ENCODE measurements at places on chromosomes 4 and X.
A peak's percentile ranks its signal among the peaks of the same experiment; 100 is the strongest.

- DNase-seq: no peak
Observed at GRCh38 chr4:31667686-31668085, 947.5 kb downstream of the PCDH7 start.

GRCh38 chr4:147639388-147639787 lies 22.2 kb downstream of the TMEM184C start:
- no peak for DNase-seq

- no peak for DNase-seq
Observed at GRCh38 chr4:6710996-6711395, 1.3 kb upstream of the MRFAP1L1 start.

DNA sequence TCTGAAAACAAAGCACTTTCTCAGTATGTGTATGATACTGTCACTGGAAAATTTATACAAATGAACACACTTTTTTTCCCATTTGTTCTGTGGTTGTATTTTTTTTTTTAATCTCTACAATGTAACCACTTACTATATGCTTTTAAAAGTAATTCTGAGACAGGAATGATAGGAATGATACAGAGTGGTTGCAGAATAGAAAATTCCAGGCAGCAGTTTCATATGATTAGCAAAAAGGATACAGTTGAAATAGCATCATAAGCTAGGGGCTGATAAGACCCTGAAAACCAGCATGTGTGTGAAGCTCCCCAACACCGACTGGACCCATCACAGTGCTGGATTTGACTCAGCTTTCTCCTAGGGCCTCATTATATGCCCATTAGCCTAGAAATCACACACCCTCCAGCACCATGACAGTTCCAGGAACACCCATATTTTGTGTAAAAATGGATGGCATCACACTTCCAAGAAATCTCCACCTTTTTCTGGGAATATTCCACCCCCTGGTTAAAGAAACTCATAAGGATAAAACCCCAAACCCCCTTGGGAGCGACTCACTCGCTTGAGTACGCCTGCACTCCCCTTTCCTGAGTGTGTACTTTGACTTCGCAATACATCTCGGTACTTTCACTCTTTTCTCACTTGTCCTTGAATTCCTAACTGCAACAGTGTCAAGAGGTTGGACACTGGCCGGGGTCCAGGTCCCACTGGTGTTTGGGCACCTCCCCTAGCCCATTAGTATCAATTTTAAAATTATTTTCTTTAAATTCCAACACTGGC lies 77.4 kb upstream of the AGA start:
- peak; percentile 55 for DNase-seq

DNA sequence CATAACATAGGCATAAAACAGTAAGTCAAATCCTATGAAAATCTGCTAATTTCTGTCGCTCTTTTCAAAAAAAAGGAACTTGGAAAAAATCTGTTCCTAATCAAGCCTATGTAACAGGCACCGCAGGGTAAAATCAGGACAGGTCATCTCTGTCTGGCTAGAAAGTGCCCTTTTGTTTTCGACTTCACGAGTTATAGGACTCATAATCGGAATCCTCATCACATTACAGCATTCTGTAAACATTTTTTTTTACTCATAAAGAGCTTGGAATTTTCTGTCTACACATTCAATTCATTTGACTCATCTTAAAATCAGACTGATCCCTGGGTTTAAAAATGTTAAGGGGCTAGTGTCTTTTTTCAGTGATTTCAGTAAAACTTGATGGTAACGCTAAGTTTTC lies 181.7 kb upstream of the TBC1D9 start:
- peak; percentile 62 for DNase-seq

- DNase-seq: no peak
Observed at GRCh38 chr4:36348403-36348938, 67.1 kb downstream of the DTHD1 start.

DNA sequence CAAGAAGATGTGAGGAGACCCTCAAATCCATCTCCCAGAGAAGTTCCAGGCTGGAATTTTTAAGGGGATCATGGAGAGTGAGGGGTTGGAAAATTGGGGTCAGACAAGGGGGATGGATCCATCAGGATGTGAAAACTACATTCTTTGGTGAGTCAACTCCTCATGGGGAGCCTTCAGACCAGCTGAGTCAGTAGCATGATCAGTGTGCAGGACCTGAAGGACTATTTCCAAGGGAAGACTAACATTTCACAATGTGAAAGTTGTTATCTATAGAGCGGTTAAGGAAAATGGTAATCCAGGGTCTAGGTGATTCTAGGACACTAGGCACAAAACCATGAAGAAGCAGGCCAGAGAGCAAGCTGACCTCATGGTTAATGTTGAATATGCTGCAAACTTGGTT lies 38.6 kb upstream of the CEP135 start:
- DNase-seq: no peak

GRCh38 chr4:155353923-155354540 lies 22.7 kb downstream of the MAP9 start:
- DNase-seq: no peak

DNA sequence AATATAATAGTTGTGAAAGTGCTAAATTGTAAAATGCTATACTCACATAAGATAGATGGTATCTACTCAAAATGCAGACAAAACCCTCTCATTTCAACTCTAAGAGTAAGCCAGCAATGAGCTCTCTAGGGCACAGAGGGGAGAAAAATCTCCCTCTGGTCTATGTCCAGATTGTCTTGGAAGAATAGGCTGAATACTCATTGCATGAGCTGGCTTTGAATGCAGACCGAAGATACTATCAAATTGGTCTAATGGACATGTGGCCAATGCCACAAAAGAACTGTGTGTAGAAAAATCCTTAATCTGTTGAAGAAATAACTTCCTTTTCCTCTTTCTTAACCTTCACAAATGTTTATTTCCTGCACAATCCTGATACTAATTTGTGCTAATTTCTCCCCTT lies 3.5 kb downstream of the ZXDA start:
- no peak for DNase-seq

DNA sequence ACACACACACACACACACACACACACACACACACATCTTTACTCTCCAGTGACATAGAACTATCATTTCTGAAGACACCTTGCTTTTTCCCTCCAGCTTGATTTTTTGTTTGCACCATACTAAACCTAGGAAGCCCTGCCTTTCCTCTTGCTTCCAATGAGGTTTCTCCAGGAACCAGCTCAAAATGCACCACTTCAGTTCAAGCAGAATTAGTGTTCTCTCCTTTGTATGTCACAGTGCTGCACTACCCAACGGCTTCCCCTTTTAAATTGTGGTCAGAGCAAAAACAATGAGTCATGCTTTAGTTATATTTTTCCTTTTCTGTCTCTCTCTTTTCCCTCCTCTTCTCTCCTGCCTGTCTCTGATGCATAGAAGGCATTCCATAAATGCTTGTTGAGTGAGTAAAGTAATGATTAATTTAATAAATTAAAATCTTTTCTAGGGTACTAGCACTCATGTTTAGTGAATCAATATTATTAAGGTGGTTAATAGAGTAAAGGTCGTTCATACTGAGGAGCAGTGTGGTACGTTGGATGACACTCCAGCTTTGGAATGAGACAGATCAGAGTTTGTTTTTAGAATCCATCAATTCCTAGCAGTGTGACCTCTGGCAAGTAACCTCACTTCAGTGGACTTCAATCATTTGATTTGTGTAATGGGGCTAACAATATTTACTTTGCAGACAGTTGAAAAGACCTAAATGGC lies 5.9 kb downstream of the RTL3 start:
- peak; percentile 64 for DNase-seq

DNA sequence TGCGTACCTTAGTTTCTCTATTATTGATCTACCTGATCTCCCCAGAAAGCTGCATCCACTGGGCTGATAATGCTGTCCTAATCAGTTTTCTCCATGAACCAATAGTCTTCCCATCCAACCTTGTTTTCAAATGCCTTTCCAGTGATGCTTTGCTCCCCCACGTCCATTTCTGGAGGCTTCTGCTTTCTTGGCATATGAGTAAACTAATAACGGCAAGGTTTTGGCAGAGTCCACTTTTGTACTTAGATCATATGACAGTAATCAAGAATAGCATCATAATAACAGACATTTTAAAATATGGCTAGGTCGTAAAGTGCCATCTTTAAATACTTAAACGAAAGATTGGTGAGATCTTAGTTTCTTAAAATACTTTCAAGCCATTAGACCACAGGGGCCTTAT lies 38.4 kb upstream of the FAM9B start:
- no peak for DNase-seq

DNA sequence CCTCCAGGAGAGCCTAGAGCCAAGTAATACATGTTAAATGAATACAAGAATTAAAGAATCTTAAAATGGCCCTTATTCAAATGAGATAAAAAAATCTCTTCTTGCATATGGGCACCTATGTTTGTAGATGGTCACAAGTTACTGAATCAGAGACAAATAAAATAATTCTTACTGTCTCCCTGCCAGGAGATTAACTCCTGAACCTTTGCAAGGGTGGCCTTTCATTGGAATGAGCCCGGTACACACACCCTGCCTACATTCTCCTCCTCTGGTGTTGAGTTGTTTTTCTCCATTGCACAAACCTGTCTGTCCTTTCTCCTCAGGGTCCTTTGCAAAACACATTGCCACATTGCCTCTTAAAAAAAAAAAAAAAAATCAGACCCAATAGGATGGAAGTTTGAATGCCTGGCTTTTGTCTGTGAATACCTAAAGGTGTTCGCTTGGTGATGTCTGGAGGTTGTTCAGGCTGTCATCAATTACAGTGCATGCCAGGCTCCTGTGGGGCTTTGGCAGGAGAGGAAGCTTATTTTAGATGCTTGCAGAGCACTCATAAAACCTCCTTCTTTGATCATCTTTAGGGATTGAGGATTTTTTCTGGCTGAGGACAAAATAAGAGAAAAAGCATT lies 8.3 kb upstream of the TMEM154 start:
- DNase-seq: no peak

GRCh38 chrX:153471663-153472280 lies 1.4 kb upstream of the HAUS7 start:
- DNase-seq: no peak

DNA sequence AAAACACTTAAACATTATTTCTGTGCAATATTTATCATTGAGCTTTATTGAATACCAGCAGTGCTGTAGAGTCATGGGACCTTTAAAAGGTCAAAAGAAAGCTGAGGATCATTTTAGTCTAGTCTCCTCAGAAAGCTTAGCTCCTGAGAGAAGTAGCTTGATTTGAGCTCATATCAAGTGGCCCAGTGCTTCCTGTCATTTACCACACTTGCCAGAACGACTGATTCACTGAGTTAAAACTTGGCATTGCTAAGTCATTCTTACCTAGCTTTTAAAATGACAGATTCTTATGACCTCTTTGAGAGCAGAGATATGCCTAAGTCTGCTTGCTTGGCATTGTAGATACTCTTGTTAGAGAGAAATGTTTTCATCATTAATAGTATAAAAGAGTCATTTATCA lies 15.2 kb downstream of the SEPTIN11 start:
- no peak for DNase-seq

- no peak for DNase-seq
Observed at GRCh38 chr4:147117431-147117830, 171.8 kb upstream of the TTC29 start.

DNA sequence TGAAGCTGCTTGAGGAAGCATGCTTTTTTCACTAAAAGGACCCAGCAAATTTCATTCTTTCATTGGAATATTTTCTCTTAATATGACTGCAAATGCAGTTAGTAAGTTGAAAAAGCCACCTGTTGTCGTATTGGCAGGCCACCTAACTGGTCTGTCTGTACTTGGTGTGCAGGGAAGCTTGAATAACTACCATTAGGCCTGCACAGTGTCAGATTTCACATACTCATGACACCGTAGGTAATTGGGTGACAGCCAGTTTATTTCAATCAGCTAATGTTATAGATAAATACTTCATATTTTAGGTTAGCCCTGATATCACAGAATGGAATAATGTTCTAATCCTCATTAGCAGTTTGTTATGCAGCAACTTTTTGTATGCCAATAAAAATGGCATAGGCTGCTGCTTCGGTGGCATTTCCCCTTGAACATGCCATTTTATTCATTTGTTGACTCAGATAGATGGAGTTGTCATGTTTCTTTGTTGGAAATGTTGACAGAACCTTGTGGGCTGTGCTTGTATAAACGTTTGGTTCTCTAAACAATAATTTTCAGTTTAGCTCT lies 173.7 kb downstream of the RPA4 start:
- DNase-seq: no peak

DNA sequence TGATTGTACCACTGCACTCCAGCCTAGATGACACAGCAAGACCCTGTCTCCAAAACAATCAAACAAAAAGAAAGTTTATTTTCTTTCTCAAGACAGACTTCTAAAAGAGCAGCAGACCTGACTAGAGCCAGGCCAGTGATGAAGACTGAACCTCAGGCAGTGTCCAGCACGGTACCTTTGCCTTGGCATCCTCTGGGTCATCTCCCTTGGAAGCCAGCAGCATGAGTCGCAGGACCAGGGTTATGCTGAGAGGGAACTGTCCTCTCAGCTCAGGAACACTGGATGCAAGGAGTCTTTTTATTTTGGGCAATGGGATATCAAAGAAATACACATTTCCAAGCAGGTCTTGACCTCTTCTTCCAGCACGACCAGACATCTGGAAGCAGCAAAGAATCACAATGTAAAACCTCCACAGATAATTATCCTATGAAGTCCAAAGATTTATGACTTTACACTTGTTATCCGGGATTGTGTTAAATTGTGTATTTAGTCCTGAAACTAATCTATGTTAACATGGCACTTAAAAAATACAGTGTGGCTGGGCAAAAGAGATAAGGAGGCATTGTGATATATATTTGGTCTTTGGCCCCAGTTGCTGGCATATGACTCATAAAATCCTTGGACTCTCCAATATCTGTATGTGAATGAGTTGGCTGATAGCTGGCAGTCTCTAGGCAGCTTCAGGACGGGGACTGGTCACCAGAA lies 66.0 kb upstream of the DDX60 start:
- no peak for DNase-seq

DNA sequence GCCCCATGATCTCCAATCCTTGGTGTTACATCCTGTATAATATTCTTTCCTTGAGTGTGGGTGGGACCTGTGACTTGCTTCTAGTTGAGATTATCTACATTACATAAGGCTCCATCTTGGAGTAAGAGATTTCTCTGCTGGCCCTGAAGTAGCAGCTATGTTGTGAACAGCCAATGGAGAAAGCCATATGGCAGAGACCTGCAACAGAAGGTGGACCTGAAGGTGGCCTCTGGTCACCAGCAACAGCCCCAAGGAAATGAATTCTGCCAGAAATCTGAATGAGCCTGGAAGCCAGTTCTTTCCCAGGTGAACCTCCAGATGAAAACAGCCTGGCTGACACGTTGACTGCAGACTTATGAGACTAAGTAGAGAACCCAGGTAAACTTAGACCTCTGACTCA lies 2.3 kb upstream of the INTS6L start:
- no peak for DNase-seq

DNA sequence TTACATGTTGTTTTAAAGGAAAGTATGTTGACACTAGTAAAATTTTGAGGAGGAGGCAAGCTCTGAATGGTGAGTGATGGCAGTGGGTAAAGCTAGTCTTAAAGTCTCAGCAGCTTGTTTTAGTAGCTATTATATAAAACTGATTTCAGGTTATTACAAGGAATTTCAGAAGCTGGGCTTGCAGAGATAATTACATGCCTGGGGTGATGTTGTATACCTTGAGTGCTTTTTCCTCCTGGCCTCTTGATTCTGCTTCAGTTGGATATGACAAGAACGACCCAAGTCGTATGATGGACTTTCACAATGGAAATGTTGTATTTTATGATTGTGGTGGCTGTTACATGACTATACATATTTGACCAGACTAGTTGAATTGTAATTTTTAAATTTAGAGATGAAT lies 175.5 kb upstream of the ADGRL3 start:
- DNase-seq: no peak

All from fibroblast of skin of left biceps (primary cell).